ENCODE measurements at places on chromosomes 3 and 15.

GRCh38 chr3:24017305-24017704 lies 72.2 kb downstream of the NR1D2 start:
- DNase-seq, result no peak

DNA sequence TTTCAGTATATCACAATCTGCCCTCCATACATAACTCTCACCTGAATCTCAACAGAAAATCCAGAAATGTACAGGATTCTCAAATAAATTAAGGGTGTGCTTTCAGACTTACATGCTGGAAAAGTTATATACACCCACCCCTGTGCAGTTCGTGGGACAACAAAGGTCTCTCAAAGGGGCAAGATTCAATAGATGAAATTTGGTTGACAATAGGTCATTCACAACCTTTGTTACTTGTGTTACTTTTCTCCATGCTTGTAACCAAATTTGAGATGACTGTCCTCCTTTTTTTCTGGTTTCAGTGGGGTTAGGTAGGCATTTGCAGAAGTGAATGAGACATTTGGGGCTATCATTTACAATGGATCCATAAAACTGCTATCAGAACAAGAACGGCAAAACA lies 72.7 kb downstream of the SETMAR start:
- no peak for DNase-seq

DNA sequence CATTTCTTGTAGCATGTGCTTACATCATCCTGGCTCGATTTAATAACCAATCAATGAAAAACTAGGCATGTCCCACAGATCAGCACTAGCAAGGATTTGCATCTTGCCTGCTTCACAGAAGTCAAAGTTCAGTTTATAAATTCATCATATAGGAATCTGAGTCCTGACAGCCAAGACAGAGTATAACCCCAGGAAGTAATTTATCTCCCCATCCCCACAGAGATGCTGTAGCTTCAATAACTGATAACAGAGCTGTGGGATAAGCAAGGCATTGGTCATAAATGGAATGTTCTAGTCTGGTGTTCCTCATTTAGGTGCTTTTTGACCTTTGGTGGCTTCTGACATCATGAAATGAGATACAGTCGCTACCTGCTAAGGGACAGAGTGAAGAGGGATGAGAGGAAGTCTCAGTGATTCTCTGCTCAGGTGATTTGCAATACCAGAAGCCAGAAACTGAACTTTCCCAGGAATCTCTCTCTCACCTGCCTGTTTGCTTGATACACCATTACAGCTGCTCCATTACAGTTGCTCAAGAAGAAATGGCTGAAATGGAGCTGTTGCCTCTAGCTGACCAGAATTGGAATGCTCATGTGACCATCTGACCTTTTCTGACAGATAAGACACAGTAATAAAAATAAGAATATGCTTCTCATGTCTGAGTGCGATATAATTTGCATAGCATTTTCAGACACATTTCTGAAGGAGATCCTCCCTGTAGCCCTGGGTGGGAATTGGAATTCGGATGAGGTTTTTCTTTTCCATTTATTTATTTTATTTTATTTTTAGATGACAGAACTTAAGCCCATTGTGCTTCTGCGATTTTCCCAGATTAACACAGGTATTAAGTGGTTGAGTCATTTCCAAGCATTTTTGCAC lies 217.1 kb upstream of the KCNMB2 start:
- no peak for DNase-seq

DNA sequence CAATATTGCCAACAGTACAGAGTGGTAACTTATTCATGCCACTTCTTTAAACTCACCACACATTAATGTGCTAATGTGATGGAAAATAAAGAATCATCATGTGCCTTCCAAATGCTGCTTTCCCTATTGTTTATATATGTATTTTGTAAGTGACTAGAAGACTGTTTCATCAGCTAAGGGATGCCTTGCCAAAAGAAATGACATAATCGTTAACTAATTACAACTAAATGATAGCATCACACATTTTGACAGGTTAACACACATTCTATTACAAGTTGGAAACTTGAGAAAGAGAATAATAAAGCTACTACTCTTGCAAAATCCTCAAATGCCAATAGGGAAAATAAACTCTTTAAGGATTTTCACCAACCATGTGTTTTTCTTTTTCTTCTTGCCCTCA lies 329.9 kb upstream of the AGTR1 start:
- no peak for DNase-seq

GRCh38 chr15:89178307-89178977 lies 42.9 kb downstream of the RLBP1 start:
- DNase-seq, result no peak

- DNase-seq, result peak; percentile 23
Observed at GRCh38 chr3:184373422-184373821, 4.6 kb downstream of the THPO start.

Measured in astrocyte of the spinal cord (primary cell).